Ovary (tissue), 10 donors: ENCODE measurements at places on chromosomes 16 and 17. TPM values are rescaled to one million over a fixed set of nuclear protein-coding genes. Genes with fewer than 3 reads are reported as not detected.

- no peaks in the 10 kb centered on the region for H3K36me3 ChIP-seq
- no peaks in the 10 kb centered on the region for H3K27me3 ChIP-seq
- H3K4me3 ChIP-seq = peak overlapping the region; percentile 40
- no peak overlapping the region for H3K27ac ChIP-seq
- no peaks in the 10 kb centered on the region for H3K4me1 ChIP-seq
Measured at GRCh38 chr17:39951924-39952679, 10.7 kb upstream of the GSDMA start.

GRCh38 chr16:84347161-84347560, 21.2 kb upstream of the ATP2C2 start:
- no peak overlapping the region for H3K27ac ChIP-seq
- no peak for DNase-seq
- no peak overlapping the region for H3K4me3 ChIP-seq
- no peaks in the 10 kb centered on the region for H3K4me1 ChIP-seq
- no peaks in the 10 kb centered on the region for H3K27me3 ChIP-seq

GRCh38 chr17:58376472-58377000, 24.5 kb upstream of the SUPT4H1 start:
- DNase-seq = no peak
- no peak overlapping the region for H3K4me3 ChIP-seq

GRCh38 chr16:79369796-79370195, 230.7 kb downstream of the MAF start:
- no peak overlapping the region for H3K4me3 ChIP-seq
- no peak overlapping the region for H3K27ac ChIP-seq
- H3K36me3 ChIP-seq = no peaks in the 10 kb centered on the region
- no peak for DNase-seq

GRCh38 chr16:27925612-27926011, 137.9 kb downstream of the GSG1L start:
- H3K36me3 ChIP-seq = no peaks in the 10 kb centered on the region
- no peak overlapping the region for H3K4me3 ChIP-seq
- DNase-seq = no peak
- no peak overlapping the region for H3K27ac ChIP-seq
- H3K27me3 ChIP-seq = no peaks in the 10 kb centered on the region
- no peaks in the 10 kb centered on the region for H3K4me1 ChIP-seq

- no peaks in the 10 kb centered on the region for H3K36me3 ChIP-seq
- no peak overlapping the region for H3K27ac ChIP-seq
- H3K4me3 ChIP-seq = no peak overlapping the region
Measured at GRCh38 chr17:36485027-36485426, 1.5 kb upstream of the ZNHIT3 start.

DNA sequence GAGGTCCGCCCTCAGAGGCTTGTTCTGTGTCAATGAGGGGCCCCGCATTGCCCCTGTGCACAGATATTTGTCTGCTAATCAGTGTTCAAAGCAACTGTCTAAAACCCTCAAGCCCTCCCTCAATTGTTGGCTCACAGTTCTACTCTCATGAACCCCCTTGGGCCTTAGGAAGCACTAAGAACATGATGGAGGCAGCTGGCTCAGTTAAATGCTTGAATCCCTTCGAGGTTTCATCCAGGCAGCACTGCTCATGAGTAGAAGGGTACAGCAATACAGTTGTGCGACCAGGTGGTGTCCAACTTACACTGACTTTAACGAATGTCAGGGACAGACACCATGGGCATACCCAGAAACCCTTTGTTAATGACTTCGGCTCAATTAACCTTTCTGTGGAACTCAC, 89.2 kb upstream of the WSCD1 start:
- H3K4me1 ChIP-seq = no peaks in the 10 kb centered on the region
- H3K36me3 ChIP-seq = no peaks in the 10 kb centered on the region
- H3K27me3 ChIP-seq = no peaks in the 10 kb centered on the region
- no peak overlapping the region for H3K27ac ChIP-seq

- DNase-seq = no peak
- H3K27me3 ChIP-seq = no peaks in the 10 kb centered on the region
- no peaks in the 10 kb centered on the region for H3K36me3 ChIP-seq
- H3K4me3 ChIP-seq = no peak overlapping the region
- H3K4me1 ChIP-seq = no peaks in the 10 kb centered on the region
Measured at GRCh38 chr17:34275881-34276280, 5.9 kb downstream of the CCL7 start.

KIF2B gene
- total RNA-seq = not detected

CALB2 gene
- total RNA-seq = 2.2 TPM

SLC13A5 gene
- 0.57 TPM for total RNA-seq

DPEP3 gene
- not detected for total RNA-seq
